ENCODE measurements at places on chromosomes 6 and 20. TPM values are rescaled to one million over a fixed set of nuclear protein-coding genes. Genes with fewer than 3 reads are reported as not detected.

Gene MYH7B
- 0.26 TPM for total RNA-seq

Gene CALHM5
- total RNA-seq, result 4.4 TPM

Gene C6orf15
- not detected for total RNA-seq

Gene MYB
- under 0.01 TPM for total RNA-seq

DNA sequence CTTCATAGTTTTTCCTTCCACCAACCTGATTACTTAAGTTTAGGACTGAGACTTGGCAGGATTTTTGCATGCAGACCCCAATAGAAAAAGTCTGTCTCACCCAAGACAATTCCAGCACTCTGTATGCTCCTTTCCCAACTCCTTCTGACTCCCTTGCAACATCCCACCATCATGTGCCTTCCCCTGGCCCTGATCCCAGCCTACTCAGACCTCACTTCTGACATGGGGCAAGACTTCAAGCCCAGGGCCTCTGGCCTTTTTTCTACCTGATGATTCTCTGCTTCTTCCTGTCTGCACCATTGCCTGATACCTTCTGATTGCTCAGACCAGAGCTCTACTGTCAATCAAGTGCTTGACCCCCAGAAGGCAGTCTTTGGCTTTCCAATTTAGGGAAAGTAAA lies 96.6 kb downstream of the HAO1 start:
- peak; percentile 76 for DNase-seq

DNA sequence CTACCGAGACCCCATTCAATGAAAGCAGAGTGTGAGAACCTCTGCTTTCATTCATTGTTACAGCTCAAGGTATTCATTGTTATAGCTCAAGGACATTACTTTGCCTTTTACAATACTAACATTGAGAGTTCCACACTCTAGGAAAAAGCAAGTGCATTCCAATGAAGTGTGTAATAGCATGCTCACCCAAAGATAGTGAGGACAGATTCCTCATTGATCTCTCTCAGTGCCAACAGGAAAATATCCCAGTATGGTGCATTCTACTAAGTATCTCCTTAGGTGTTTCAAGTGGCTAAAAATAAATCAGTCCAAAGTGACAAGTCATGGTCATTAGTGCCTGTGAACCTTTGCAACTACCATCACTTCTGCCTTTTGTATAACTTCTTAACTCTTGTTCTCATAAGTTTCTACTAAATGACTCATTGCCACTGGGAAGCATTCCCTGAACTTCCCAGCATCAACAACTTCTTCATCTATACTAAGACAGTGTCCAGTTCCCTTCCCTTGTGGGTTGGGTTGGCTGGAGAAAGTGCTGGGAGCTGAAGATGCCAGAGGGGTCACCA lies 140.7 kb upstream of the STXBP5 start:
- DNase-seq, result peak; percentile 89

DNA sequence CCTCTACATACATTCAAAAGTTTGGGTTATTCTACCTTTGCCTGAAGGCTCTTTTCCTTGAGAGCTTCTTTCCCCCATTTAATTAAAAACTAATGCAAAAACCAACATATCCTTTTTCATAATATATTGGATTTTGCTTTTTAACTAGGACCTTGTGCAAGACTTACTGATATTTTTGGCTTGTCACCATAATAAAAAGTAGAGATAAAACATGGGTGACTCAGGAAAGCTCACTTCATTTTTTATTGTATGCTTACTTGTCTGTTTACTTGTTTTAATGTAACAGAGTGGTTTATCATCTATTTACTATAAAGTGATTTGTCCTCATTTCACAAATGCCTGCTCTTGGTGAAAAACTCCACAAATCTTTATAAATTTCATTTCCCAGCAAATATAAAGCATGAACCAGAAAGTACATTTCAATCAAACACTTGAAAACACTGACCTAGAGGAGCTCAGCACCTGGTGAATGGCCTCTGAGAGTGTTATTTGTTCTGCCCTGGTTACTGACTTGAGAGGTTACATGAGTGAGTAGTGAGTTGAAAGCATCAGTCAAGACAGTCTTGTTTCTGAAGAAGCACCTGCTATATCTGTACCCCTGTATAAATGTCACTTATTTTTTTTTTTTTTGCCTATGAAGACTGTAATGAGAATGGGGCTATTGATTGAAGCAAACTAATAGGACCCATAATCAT lies 20.8 kb downstream of the ADGRG6 start:
- no peak for DNase-seq

DNA sequence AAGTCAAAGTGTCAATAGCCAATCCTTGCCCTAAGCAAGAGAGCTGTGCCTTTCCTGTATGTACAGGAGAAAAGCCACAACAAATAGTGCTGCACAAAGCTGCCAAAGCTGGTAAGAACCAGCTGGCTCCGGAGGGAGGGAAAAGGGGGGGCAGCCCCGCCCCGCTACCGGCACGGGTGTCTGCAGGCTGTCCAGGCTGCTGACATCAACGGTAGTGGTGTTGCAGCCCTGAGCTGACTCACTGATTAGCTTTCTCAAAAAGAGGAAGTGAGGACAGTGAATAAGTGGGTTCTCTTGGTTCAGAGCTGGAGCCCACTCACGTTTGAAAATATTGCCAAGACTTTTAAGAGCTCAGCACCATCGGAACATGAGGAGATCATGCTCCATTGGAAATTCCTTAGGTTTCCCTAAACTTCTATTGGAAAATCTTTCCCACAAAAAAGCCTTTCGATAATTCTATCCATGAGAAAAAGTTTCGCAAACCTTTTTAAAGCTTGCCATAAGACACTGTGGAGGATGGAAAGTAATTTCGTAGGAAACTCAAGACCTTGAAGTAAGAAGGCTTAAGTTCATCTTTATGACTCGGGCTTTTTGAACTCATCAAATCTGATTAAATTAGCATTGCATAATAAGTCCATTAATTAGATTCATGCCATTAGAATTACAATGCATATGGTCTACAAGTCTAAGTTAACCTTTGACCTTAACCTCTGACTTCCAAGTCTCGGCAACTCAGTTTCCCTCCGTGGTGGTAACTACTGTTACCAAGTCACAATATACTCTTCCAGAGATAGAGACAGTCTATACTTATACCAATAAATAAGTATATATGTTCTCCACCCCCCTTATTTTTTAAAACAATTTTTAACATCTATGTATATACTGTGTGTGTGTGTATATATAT lies 67.0 kb downstream of the TNFRSF21 start:
- DNase-seq, result peak; percentile 92
